Hippocampal formation (tissue), 2 donors: ENCODE measurements at places on chromosomes 6 and 20.

GRCh38 chr6:129175066-129175465 lies 292.1 kb downstream of the LAMA2 start:
- DNase-seq = no peak

GRCh38 chr6:28218312-28219248 lies 6.5 kb upstream of the ZSCAN9 start:
- no peak for DNase-seq

- no peak for DNase-seq
These were observed 15.5 kb downstream of the EBF4 start for GRCh38 chr20:2708073-2708415.

- peak; percentile 37 for DNase-seq
These were observed 40.1 kb upstream of the DYNLRB1 start for GRCh38 chr20:34475979-34476736.

DNA sequence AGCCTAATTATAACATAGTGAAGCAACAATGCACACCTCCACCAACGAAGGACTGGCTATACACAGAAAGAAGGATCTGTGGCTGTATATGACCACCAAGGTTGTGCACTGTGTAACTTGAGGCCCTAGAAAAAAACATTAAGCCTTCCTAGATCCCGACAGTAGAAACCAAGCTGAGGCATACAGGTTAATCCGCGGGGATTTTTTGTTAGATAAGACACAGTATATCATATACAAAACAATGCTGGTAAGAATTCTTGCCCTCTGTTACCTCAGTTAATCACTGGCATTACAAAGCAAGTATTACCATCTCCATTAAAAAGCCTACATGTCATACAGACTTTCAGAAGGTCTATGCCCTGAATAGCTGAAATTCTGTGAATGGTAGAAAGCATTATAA lies 228.8 kb downstream of the TBC1D32 start:
- no peak for DNase-seq

DNA sequence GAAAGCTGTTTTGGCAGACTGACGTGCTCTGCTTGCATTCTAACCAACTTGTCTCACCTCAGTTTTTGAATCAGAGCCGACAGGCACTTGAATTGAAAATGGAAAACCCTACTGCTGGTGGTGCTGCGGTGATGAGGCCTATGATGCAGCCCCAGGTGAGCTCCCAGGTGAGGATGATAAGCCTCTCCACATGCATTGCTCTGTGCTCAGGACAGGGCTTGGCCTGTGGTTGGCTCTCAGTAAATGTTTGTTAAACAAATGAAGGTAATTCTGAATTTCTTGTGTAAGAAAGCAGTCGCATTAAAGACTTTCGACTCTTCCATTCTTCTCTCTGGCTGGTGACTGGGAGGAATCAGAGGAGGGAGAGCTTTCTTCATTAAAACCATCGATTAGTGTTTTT lies 136.3 kb downstream of the SULF2 start:
- no peak for DNase-seq

GRCh38 chr20:42319252-42320013 lies 701.3 kb upstream of the CHD6 start:
- DNase-seq = no peak

DNA sequence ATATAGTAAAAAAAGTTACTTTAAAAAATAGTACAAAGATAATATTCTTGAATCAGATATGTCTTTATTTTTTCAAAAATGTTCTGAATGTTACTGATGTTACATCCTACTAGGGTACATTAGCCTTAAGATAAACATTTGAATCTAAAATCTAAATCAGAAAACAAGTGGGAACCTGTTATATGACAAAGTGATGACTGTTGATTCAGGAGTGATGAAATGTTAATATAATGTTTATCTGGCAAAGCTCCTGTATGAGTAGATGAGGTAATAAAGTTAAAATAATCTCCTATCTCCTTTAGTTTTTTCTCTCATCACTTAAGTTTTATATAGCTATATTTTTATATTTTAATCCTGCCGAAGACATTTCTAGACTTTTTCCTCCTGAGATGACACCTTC lies 4.2 kb downstream of the DOP1A start:
- no peak for DNase-seq

- DNase-seq = no peak
These were observed 26.9 kb upstream of the FANCE start for GRCh38 chr6:35425284-35425683.

DNA sequence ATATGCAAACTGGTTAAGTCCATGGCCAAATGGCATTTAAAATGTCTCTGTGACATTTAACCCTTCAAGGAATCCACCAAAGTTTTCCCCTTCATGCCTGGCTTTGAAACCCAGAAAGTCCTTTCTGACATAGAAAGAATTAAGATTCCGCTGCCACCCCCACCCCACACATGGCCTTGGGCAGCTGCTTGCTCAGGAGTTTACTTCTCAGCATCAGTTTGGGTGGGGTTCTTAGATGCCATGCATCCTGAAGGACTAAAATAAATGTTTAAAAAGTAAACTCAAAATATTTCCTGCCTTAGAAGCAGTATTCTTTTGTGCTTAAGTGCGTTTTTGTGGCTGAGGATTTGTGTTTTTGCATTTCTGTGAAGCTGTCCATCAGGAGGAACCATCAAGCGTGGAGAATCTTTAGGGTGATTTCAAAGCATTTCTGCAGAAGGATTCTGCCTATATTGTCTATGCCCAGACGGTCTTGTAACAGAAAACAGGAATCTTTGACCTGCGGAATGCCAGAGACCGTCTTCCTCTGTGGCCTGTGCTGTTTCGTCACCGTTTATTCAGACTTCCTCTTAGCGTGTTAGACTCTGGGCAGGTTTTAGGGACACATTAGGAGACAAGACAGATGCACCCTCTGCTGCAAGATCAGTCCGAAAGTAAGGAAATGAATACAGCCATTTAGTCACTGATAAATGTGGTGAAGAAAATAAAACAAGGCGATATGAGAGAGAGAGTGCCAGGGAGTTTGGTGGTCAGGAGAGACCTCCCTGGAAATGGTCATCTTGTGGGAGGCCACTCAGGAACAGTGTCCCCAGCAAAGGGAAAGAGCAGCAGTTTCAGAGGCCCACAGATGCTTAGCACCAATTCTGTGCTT lies 6.2 kb downstream of the DUSP22 start:
- no peak for DNase-seq
